ENCODE measurements at places on chromosomes 6 and 20. TPM values are rescaled to one million over a fixed set of nuclear protein-coding genes. Genes with fewer than 3 reads are reported as not detected.

Gene ULBP2
- total RNA-seq = 0.69 TPM

Gene ZNF831
- 0.03 TPM for total RNA-seq

Gene PARD6B
- 132 TPM for total RNA-seq

Gene BTN1A1
- 0.10 TPM for total RNA-seq

Gene BMP5
- 17.7 TPM for total RNA-seq

Gene BPIFB2
- not detected for total RNA-seq
